ENCODE measurements at places on chromosomes 12 and 14.

DNA sequence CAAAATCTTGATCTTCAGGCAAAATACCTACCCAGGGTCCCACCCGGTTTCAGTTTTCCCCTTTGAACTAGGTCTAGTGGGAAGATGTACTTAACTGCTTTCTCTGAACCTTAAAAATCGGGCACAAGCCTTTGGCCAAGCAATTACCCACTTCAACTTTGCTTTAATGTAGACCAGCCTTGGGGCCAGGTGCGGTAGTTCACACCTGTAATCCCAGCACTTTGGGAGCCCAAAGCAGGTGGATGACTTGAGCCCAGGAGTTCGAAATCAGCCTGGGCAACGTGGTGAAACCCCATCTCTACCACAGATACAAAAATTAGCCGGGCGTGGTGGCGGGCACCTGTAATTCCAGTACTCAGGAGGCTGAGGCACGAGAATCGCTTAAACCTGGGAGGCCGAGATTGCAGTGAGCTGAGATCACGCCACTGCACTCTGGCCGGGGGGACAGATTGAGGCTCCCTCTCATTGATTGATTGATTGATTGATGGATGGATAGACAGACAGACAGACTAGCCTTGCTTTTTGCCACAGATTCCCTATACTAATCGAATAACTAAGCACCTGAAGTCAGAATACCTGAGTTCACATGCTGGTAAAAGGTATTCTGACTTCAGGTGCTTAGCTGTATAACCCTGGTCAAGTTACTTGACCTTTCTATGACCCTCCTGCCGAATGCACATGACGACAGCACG lies 1.9 kb downstream of the CLIP1 start:
- no peak for DNase-seq

DNA sequence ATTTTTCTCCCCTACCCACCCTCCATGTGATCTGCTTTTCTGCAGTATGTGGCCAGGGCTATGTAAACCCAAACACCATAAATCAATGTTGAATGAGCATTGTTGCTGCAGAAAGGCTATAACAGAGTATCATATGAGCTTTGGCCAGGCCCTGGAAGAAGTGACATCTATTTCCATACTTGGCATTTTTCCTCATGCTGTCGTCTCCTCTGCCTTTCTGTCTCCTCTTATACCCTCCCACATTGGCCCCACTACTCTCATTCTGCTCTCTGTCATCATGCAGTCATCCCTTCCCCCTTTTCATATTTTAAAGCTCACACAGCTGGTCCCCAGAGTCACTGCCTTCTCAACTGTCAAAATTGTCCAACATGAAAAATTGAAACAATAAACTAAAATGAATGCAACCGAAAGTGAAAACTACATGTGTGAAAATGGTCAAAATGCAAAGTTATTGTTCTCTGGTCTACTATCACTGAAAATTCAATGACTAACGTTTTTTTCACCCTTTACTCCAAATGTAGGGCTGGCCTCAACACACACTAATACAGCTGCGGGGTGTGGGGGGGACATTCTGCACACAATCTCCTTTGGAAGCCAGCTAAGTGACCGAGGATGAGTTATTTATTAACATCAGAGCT lies 290.7 kb upstream of the TMPO start:
- DNase-seq, result no peak

DNA sequence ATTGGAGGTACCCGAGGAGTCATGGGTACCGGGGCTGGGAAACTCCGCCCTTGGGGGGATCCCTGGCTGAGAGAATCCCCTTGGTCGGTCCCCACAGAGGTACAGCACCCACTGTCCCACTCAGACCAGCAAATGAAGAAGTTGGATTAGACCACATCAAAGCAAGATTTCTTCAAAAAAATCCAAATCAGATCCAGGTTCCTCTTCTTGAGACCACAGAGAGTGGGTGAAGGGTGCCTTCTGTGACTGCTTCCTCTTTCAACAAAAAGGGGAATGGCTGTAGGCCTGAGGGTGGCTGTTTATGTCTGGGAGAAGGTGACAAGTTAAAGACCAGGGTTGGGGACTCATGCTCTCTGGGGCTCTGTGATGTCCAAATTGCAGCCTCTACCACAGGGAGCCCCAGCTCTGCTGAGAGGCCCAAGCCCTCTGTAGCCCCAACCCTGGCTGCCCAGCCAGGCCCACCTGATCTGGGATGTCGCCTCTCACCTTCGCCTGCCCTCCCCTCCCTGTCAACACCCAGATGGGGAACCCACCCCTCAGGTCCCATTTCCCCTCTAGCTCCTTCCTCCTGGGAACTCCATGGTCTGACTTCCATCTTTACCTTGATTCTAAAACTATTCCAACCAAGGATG lies 50.9 kb downstream of the ZFP36L1 start:
- DNase-seq, result no peak

DNA sequence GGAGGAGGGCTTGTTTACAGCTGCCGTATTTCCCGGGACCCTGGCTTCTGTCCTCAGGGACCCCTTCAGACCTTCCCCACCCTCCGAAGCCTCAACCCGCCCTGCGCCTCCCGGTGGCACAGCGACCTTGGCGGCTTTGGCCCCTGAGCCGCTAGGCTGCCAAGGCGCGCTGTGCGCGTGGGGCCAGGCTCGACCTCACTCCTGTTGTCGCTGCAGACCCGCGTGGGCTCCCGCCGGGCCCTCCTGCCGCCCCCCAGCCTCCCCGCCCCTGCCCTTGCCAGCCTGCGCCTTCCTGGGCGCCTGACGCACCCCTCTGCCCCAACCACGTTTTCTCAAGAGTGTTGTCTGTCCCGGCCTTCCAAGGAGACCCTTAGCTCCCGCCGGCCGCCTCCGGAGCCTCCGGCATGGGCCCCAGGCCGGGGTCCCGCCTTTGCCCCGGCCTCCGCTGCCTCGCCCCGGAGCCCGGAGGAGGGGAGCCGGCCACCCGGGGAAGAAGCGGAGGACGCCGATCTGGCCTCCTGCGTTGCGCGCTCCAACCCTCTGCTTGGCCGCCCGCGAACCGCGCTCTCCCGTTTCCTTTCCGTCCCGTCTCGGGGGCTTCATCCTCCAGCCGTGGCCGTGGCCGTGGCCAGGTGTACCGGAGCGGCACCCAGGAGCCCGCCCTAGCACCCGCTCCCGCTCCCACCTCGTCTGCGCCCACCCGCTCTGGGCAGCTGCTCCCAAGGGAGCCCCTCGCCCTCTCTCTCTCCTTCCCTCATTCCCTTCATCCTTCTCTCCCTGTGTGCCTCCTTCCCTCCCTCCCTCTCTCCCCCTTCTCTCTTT lies 19.9 kb downstream of the PPP2R5C start:
- no peak for DNase-seq

GRCh38 chr14:104871656-104872468 lies 6.8 kb downstream of the CEP170B start:
- no peak for DNase-seq

GRCh38 chr14:89004166-89004565 lies 179.7 kb downstream of the TTC8 start:
- no peak for DNase-seq

GRCh38 chr14:90985601-90986242 lies 74.7 kb downstream of the RPS6KA5 start:
- DNase-seq, result no peak

GRCh38 chr12:116708826-116709756 lies 28.8 kb downstream of the SPRING1 start:
- DNase-seq, result peak; percentile 22

DNA sequence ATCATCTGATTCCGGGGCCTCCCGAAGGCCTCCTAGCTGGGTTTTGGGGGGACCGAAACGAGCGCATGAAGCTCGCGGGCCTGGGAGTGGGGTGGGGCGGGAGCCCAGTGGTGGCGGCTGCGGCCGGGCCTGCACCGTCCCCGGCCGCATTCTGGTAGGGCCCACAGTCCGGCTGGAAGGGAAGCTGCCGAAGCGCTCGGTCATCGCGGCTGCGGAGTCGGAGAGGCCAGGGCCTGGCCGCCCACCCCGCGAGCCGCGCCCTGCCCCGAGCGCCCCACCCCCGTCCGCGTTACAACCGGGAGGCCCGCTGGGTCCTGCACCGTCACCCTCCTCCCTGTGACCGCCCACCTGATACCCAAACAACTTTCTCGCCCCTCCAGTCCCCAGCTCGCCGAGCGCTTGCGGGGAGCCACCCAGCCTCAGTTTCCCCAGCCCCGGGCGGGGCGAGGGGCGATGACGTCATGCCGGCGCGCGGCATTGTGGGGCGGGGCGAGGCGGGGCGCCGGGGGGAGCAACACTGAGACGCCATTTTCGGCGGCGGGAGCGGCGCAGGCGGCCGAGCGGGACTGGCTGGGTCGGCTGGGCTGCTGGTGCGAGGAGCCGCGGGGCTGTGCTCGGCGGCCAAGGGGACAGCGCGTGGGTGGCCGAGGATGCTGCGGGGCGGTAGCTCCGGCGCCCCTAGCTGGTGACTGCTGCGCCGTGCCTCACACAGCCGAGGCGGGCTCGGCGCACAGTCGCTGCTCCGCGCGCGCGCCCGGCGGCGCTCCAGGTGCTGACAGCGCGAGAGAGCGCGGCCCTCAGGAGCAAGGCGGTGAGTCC lies at the start of gene KLC1:
TSS of gene KLC1 (plus strand) at position 528 of the 819 bp plus-strand sequence. CDS start 25,354 bp downstream, outside the sequence.
- DNase-seq, result peak; percentile 81

- no peak for DNase-seq
Measured at GRCh38 chr12:71160585-71160984, 2.8 kb upstream of the TSPAN8 start.

DNA sequence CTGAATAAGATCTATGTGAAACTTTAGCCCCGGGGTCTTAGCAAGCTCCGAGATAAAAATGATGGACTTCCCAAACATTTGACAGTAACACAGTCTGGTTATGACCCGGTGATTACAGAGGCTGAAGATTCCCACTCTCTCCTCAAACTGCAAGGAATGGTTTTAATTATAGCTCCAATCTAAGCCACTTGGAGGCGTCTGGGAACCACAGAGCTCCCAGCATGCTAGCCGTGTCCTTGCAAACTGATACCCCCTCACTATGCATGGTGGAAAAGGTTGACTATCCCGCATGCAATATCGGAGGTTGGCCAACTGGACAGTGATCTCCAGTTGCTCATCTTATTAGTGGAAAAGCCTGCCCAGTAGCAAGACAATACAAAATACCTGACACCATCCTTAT lies 76.5 kb upstream of the GRIN2B start:
- DNase-seq, result no peak

DNA sequence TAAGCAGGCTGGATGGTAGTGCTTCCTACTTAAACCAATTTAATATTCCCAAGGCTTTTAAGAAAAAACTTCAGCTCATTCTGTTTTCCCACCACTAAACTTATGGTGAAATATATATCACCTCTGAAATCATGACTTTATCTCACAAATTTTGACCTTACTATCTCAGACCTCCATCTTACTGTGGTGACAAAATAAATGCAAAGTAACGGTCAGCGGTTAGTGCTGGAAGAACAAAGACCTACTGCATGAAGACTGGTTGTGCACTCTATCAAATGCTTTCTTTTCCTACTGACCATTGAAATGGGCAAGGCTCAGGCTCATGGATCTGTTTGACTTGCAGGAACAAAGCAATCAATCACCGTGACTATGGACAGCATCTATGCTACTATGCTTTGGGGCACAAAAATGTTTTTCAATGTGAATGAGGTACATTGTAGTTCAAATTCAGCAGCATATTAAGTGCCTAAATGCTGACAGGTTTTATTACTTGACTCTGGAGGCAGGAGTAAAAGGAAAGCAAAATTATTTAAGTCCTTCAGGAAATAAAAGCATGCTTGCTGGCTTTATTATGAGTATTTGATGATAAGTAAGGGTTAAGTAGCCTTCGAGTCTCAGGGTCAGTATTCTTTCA lies 43.1 kb upstream of the GTF2A1 start:
- no peak for DNase-seq

DNA sequence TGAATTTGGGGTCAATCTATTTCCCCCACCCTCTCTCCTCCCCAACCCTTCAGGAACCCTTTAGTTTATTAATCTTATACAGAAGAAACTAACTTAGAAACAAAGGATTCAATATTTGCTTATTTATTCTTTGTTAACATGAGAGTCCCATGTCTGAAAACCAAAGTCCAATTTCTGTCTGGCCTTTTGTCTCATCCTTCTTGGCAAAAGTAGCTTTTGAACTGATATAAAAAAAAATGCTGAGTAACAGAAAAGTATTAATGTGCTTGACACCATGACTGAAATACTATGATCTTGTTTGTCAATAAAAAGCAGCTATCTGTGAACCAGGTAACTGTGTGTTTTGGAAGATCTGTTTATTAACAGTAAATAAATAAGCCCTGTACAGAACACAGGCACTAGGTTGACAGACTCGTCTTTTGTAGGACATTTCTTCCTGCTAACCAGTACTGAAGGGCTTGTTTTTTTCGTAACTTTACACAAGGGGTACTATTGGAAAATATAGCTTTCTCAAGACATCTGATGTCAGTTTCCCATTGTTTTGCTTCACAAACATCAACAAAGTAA lies 10.8 kb downstream of the PIGH start:
- DNase-seq, result no peak

- peak; percentile 68 for DNase-seq
Measured at GRCh38 chr14:20632831-20633691, 8.4 kb downstream of the OR6S1 start.

DNA sequence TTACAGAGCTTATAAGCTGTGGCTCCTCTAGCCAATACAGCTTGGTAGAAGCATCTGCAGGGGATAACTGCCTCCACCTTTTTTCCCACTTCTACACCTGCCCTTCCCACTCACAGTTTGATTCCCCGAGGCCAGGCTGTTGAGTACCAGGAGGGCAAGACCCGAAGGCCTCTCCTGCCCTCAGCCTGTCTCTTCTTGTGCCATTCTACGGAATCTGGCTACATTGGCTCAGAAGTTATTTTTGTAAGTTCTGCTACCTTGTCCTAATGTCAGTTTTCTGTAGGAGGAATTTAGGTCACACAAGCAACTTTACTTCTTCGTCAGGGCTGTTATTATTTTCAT lies 11.7 kb downstream of the FBXL14 start:
- no peak for DNase-seq

DNA sequence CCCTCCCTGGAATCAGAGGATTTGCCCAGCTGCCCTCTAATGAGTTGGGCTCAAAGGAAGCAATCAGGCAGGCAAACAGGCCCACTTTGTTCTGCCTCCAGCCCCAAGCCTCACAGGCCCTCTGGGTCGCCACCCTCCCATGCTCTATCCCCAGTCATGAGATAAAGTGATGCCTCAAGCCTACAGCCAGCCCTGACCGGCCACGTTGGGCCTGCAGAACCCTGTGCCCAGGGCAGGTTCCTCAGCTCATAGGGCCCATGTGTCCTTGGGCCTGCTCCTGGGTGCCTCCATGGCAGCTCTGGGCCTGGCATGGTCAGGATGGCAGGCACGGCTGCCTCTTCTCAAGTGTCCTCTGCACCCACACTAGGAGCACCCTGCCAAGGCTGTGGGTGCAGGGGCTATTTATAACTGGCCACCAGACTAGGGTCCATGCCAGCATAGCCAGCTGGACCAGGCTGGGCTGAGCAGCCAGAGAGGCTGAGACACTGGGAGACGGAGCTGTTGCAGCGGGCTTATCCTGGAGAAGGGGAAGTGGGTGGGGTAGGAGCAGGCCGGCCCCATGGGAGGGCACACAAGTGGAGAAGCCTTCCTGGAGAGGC lies 20.2 kb downstream of the HDAC7 start:
- DNase-seq, result no peak

- DNase-seq, result no peak
Measured at GRCh38 chr14:97634751-97635150, 837.6 kb downstream of the VRK1 start.

DNA sequence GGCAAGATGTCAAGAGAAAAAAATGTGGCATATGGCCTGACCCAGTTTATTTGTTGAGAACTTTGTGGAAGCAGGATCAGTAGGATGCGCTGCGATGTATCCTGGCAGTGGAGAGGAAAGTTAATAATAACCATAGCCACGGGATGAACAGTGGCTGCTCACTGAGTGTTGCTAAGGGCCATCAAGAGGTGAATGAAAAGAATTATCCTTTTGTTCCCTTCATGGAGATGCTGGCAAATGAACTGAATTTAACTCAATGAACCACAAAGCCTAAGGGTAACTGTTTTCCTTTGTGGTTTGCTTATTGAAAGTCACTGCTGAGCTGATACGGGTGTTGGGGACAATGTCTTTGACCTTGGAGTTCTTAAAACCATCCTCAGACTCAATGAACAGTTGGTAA lies 476.5 kb downstream of the APAF1 start:
- DNase-seq, result no peak
